ENCODE measurements at places on chromosomes 16 and 17.

GRCh38 chr16:67674851-67675578, 8.4 kb downstream of the C16orf86 start:
- no peak overlapping the region for H3K27ac ChIP-seq
- H3K4me1 ChIP-seq = peaks cover 21% of the 10 kb centered on the region
- no peaks in the 10 kb centered on the region for H3K36me3 ChIP-seq
- DNase-seq = peak; percentile 11
- no peaks in the 10 kb centered on the region for H3K27me3 ChIP-seq
- H3K4me3 ChIP-seq = no peak overlapping the region

DNA sequence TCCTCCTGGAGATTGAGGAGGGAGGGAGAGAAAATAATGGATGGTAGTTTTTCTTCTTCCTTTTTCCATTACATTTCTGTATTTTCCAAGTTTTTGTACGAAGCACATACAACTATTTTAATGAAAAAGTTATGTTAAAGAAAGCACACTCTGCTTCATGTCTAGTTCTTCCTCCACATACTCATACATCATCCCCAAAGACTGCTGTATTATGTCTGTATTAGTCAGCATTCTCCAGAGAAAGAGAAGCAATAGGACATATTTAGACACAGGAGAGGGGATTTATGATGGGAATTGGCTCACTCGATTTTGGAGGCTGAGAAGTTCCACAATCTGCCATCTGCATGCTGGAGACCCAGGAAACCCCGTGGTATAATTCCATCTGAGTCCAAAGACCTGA, 10.1 kb upstream of the ACSM2A start:
- no peaks in the 10 kb centered on the region for H3K27me3 ChIP-seq
- H3K4me3 ChIP-seq = no peak overlapping the region
- no peak for DNase-seq
- peaks cover 36% of the 10 kb centered on the region for H3K4me1 ChIP-seq
- peak overlapping the region; percentile 82 for H3K27ac ChIP-seq

DNA sequence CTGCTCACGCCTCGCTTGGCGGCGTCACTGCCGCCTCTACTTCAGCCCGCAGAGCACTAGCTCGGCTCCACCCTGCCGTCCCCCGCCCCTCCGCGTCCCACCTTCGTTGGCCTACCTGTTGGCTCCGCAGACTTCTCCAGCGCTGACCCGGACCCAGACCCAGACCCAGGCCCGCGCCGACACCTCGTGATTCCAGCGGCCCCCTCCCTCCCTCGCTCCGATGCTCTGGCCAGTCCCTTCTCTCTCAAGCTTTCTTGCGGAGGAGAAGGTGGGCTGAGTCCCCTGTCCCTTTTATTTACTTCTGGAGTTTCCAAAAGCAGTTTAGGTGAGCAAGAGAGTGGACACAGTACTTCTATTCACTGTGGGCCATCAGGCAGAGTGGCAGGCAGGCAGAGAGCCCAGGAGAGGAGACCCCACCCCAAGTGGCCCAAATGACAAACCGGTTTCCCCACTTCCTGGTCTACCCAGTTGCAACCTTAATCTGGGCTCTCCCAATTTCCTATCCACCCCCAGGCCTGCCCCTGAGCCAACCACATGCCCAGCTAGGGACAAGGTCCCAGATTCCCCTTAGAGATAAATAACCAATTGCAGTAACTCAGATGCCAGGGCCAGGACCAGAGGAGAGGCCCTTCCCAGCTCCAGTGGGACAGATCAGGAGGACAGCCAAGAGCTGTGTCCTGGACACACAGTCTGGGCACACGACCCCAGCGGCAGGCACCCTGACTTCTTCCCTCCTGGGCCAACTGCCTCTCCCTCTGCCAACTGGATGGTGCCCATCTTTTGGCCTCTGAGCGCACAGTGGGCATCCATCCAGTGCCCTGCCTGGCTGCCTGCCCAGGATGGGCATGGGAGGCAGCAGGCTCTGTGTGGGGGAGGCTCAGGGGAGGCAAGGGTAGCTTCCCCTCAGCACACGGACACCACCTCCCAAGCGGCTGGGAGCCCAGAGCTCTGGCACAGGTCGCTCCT, 1.2 kb upstream of the SRCIN1 start:
- peak; percentile 53 for DNase-seq
- peak overlapping the region; percentile 80 for H3K27ac ChIP-seq
- no peaks in the 10 kb centered on the region for H3K36me3 ChIP-seq
- H3K4me3 ChIP-seq = peak overlapping the region; percentile 48
- H3K4me1 ChIP-seq = peaks cover 32% of the 10 kb centered on the region

DNA sequence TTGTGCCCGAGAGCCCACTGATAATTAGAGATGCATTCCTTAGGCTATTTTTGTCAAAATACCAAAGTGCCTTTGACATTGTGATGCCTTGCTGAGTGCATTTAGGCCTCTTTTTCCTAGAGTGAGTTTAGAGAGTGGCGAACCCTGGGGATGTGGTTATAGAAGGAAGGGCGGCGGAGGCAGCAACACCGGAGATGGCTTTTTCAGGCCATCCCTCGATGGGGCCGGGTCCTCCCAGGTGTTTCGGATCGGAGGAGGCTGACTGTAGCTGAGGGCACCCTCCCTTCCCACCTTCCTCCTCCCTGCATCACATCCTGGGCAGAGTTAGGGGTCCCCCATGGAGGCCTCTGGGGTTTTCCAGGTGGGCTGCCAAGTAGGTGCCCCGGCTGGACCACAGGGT, 6.6 kb upstream of the SNAI3 start:
- H3K27me3 ChIP-seq = no peaks in the 10 kb centered on the region
- H3K4me3 ChIP-seq = no peak overlapping the region
- no peak overlapping the region for H3K27ac ChIP-seq
- DNase-seq = no peak

GRCh38 chr17:78300962-78301820, 58.7 kb downstream of the SOCS3 start:
- H3K4me3 ChIP-seq = no peak overlapping the region
- DNase-seq = no peak
- H3K27me3 ChIP-seq = no peaks in the 10 kb centered on the region

DNA sequence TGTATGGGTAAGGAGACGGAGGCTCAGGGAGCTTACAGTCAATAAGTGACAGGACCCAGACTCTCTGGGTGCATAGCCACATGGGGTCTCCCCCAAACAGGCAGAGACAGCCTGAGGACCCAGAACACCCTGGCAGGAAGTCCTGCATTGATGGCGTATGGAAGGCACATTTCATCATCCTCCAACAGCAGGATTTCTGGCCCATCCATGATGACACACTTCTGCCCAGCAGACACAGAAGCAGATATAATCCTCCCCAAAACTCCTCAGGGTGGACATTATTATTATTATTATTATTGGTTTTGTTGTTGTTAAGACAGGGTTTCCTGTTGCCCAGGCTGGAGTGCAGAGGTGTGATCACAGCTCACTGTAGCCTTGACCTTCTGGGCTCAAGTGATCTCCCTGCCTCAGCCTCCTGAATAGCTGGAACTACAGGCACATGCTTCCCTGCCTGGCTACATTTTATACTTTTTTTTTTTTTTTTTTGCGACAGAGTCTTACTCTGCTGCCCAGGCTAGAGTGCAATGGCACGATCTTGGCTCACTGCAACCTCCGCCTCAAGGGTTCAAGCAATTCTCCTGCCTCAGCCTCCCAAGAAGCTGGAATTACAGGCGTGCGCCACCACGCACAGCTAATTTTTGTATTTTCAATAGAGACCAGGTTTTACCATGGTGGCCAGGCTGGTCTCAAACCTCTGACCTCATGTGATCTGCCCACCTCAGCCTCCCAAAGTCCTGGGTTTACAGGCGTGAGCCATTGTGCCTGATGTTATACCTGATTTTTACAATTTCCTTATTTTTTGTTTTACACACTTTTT, 6.8 kb upstream of the HROB start:
- H3K27ac ChIP-seq = no peak overlapping the region
- H3K4me3 ChIP-seq = no peak overlapping the region
- no peak for DNase-seq
- peaks cover 16% of the 10 kb centered on the region for H3K4me1 ChIP-seq

DNA sequence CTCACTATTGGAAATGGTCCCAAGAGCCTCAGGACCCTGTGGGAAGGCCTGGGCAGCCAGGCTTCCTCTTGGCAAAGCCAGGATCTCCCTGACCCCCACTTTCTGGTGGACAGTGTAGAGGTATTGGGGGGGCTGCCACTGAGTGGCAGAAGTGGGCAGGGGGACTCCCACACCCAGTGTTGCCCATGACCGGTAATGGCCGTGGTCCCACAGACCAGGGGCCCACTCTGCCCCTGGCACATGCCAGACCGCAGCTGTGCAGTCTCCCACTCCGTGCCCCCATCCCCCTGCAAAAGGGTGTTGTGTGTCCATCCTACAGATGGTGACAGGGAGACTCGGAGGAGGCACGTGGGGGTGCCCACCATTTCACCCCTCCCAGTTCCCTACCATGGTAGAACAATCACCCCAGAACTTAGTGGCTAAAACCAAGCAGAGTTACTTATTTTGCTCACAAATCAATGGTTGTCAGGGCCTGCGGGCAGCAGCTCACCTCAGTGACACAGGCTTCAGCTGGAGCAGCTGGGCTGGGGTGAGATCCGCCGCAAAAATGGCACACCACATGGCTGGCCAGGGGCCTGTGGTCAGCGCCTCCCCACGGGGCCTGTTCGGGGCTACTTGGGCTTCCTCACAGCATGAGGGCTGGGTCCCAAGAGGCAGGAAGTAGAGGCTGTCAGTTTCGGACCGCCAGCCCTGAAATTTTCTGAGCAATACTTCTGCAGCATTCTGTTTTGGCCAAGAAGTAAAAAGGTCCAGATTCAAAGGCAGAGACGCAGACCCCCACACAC, 59.0 kb upstream of the ZNF469 start:
- H3K4me1 ChIP-seq = no peaks in the 10 kb centered on the region
- no peak overlapping the region for H3K27ac ChIP-seq
- DNase-seq = no peak
- H3K4me3 ChIP-seq = no peak overlapping the region

DNA sequence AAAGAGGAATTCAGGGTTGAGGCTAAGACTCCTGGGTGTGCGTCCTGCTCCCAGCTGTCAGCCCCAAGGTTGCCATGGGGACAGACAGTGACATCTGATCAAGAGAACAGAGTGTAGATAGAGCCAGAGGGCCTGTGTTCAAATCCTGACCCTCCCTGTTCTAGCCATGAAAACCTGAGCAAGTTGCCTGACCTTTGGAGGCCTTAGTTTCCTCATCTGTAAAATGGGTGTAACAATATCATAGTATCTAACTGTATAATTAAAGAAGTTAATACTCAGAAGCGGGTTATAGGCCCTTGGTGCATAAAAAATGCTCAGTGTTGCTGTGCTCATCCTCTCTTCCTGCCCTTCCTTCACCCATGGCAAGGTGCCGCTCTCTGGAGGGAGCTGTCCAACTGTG, 28.7 kb upstream of the FOXF1 start:
- no peaks in the 10 kb centered on the region for H3K27me3 ChIP-seq
- no peak overlapping the region for H3K27ac ChIP-seq
- no peak for DNase-seq
- H3K4me1 ChIP-seq = no peaks in the 10 kb centered on the region
- no peak overlapping the region for H3K4me3 ChIP-seq

GRCh38 chr17:29699283-29699682, 76.6 kb upstream of the CORO6 start:
- DNase-seq = no peak
- H3K27ac ChIP-seq = peak overlapping the region; percentile 42
- H3K4me1 ChIP-seq = peaks cover 5% of the 10 kb centered on the region
- H3K27me3 ChIP-seq = no peaks in the 10 kb centered on the region
- H3K36me3 ChIP-seq = peaks cover 2% of the 10 kb centered on the region
- no peak overlapping the region for H3K4me3 ChIP-seq

GRCh38 chr17:57852092-57852954, 2.5 kb upstream of the MRPS23 start:
- peak overlapping the region; percentile 89 for H3K27ac ChIP-seq
- no peak for DNase-seq
- H3K4me3 ChIP-seq = no peak overlapping the region
- H3K27me3 ChIP-seq = no peaks in the 10 kb centered on the region
- H3K4me1 ChIP-seq = peaks cover 63% of the 10 kb centered on the region

GRCh38 chr16:14110728-14111251, 39.7 kb downstream of the MRTFB start:
- H3K4me1 ChIP-seq = peaks cover 40% of the 10 kb centered on the region
- no peak for DNase-seq
- no peak overlapping the region for H3K4me3 ChIP-seq
- H3K36me3 ChIP-seq = no peaks in the 10 kb centered on the region
- no peaks in the 10 kb centered on the region for H3K27me3 ChIP-seq

DNA sequence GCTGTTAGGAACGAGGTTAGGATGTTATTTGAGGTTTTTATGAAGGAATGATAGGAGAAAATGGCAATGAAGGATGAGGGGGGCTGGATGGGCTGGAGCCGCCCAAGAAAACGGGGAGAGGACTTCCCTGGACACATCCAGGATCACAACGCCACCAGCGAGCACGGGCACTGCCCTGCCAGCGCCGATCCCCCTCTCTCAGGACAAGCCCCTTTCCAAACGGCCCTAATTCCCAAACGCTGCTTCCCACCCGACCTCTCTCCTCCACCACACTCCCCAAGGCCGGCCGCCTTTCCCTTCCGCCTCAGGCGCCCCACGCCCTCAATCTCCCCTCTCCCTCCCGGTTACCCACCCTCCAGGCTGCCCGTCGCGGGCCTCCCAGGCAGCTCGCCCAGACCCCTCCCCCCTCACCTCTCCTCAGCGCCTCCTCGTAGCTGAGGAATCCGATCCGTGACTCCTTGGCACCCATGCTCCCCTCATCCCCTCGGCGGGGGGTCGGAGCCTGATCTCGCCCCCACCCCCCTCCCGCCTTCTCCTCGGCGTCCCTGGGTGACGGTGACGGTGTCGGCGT, 377 bp downstream of the USP32 start:
- no peaks in the 10 kb centered on the region for H3K36me3 ChIP-seq
- H3K27me3 ChIP-seq = no peaks in the 10 kb centered on the region
- H3K27ac ChIP-seq = peak overlapping the region; percentile 90
- peak overlapping the region; percentile 92 for H3K4me3 ChIP-seq
- peaks cover 30% of the 10 kb centered on the region for H3K4me1 ChIP-seq

GRCh38 chr17:14488958-14489550, 188.2 kb downstream of the HS3ST3B1 start:
- H3K4me3 ChIP-seq = no peak overlapping the region
- no peaks in the 10 kb centered on the region for H3K36me3 ChIP-seq
- H3K4me1 ChIP-seq = no peaks in the 10 kb centered on the region
- no peak overlapping the region for H3K27ac ChIP-seq
- no peaks in the 10 kb centered on the region for H3K27me3 ChIP-seq
- no peak for DNase-seq

DNA sequence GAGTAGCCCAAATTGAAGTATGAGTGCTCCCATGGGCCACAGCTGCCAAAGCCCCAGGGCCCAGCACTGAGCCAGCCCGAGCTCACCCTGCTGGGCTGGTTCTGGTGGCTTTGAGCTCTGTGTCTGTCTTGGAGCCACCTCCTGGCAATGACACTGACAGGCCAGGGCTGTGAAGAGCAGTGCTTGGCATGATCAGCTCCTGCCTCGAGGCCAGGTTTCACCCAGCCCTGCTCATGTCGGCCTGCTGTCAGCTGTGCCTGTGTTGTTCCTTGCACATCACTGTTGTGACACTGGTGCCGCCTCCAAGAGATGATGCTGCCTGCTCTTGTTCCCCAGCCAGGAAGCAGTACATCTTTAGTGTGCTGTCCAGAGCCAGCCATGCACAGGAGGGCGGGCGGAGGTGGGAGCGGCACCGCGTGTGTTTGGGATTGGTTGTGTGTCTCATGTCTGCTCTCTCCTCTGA, 26.0 kb downstream of the PLD6 start:
- H3K4me1 ChIP-seq = peaks cover 2% of the 10 kb centered on the region
- no peak for DNase-seq
- no peaks in the 10 kb centered on the region for H3K27me3 ChIP-seq
- no peak overlapping the region for H3K4me3 ChIP-seq

- no peak overlapping the region for H3K27ac ChIP-seq
- H3K27me3 ChIP-seq = no peaks in the 10 kb centered on the region
- no peaks in the 10 kb centered on the region for H3K36me3 ChIP-seq
- H3K4me1 ChIP-seq = peaks cover 20% of the 10 kb centered on the region
- no peak overlapping the region for H3K4me3 ChIP-seq
- DNase-seq = no peak
Observed at GRCh38 chr17:44940768-44941167, 6.8 kb downstream of the KIF18B start.

- no peak overlapping the region for H3K4me3 ChIP-seq
- DNase-seq = no peak
Observed at GRCh38 chr17:57919918-57920317, 35.3 kb downstream of the CUEDC1 start.

All from body of pancreas (tissue), 4 donors.